ENCODE measurements at places on chromosomes 1 and 21.
A peak's percentile ranks its signal among the peaks of the same experiment; 100 is the strongest.

GRCh38 chr1:201515062-201515750, 8.3 kb upstream of the CSRP1 start:
- no peaks in the 10 kb centered on the region for H3K27me3 ChIP-seq
- no peak overlapping the region for H3K27ac ChIP-seq
- peaks cover 20% of the 10 kb centered on the region for H3K4me1 ChIP-seq
- no peaks in the 10 kb centered on the region for H3K36me3 ChIP-seq
- no peak for DNase-seq
- no peak overlapping the region for H3K4me3 ChIP-seq

GRCh38 chr21:43712268-43712942, 6.5 kb upstream of the PDXK start:
- H3K36me3 ChIP-seq: no peaks in the 10 kb centered on the region
- DNase-seq: peak; percentile 88
- H3K4me3 ChIP-seq: no peak overlapping the region
- peaks cover 21% of the 10 kb centered on the region for H3K4me1 ChIP-seq
- peak overlapping the region; percentile 99 for H3K27ac ChIP-seq
- no peaks in the 10 kb centered on the region for H3K27me3 ChIP-seq

DNA sequence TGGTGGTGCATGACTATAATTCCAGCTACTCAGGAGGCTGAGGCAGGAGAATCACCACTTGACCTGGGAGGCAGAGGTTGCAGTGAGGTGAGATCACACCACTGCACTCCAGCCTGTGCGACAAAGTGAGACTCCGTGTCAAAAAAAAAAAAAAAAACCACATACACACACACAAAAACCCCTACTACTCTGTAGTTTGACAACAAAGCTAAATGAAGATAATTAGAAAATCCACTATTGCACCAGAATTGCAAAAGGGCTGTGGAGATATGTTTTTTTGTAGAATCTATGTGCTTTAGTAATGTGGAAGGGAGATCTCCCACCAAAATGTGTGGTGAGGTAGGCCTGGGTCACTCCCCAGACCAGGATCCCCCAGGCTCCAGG, 32.2 kb upstream of the KHDRBS1 start:
- H3K4me1 ChIP-seq: no peaks in the 10 kb centered on the region
- H3K27ac ChIP-seq: no peak overlapping the region
- H3K27me3 ChIP-seq: no peaks in the 10 kb centered on the region
- DNase-seq: no peak
- H3K4me3 ChIP-seq: no peak overlapping the region

- H3K4me1 ChIP-seq: peaks cover 5% of the 10 kb centered on the region
- DNase-seq: no peak
- H3K4me3 ChIP-seq: no peak overlapping the region
- H3K27me3 ChIP-seq: no peaks in the 10 kb centered on the region
- H3K36me3 ChIP-seq: 0 out of 2 replicates have a peak, but pooled peaks cover 3% of the 10 kb centered on the region
These were observed 150.3 kb downstream of the DHRS3 start for GRCh38 chr1:12467570-12468286.

- H3K27me3 ChIP-seq: peaks cover under 1% of the 10 kb centered on the region
- no peak overlapping the region for H3K4me3 ChIP-seq
- no peaks in the 10 kb centered on the region for H3K4me1 ChIP-seq
- H3K36me3 ChIP-seq: no peaks in the 10 kb centered on the region
These were observed 96.5 kb downstream of the PAPPA2 start for GRCh38 chr1:176559474-176559873.

DNA sequence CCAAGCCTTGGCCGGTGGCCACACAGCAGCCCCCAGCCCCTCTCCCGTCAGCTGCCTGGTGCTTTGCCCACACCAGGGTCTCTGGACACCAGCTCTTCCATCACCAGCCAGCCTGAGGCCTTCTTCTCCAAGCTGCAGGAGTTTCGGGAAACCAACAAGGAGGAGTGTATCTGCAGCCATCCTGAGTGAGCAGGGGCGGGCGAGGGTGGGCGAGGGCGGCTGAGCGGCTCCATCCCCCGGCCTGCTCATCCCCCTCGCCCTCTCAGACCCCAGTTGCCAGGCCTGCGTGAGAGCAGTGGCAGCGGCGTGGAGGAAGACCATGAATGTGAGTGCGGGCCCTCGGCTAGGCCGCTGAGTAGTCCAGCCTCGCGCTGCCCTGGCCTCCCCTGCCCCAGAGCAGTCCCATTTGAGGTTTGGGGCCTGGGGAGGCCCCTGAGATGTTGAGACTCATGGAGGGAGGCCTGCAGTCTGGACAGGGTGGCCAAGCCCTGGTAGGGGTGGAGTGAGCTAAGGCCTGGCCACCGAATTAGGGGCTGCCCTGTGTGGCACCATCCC, 9.7 kb downstream of the MIIP start:
- H3K36me3 ChIP-seq: peaks cover 3% of the 10 kb centered on the region
- DNase-seq: no peak
- H3K27ac ChIP-seq: no peak overlapping the region
- no peaks in the 10 kb centered on the region for H3K4me1 ChIP-seq
- no peaks in the 10 kb centered on the region for H3K27me3 ChIP-seq

GRCh38 chr1:107633596-107633995, 331.4 kb downstream of the VAV3 start:
- no peaks in the 10 kb centered on the region for H3K36me3 ChIP-seq
- no peaks in the 10 kb centered on the region for H3K4me1 ChIP-seq
- H3K27ac ChIP-seq: no peak overlapping the region
- no peak for DNase-seq
- no peak overlapping the region for H3K4me3 ChIP-seq

GRCh38 chr1:1112237-1112985, 3.5 kb downstream of the C1orf159 start:
- H3K36me3 ChIP-seq: peaks cover 13% of the 10 kb centered on the region
- no peaks in the 10 kb centered on the region for H3K27me3 ChIP-seq
- no peak overlapping the region for H3K4me3 ChIP-seq
- DNase-seq: peak; percentile 42

GRCh38 chr1:157091186-157091585, 8.4 kb downstream of the ETV3L start:
- H3K36me3 ChIP-seq: no peaks in the 10 kb centered on the region
- DNase-seq: no peak
- no peak overlapping the region for H3K27ac ChIP-seq
- no peak overlapping the region for H3K4me3 ChIP-seq
- H3K4me1 ChIP-seq: no peaks in the 10 kb centered on the region

- H3K27me3 ChIP-seq: no peaks in the 10 kb centered on the region
- H3K27ac ChIP-seq: no peak overlapping the region
- peaks cover 18% of the 10 kb centered on the region for H3K4me1 ChIP-seq
- H3K36me3 ChIP-seq: no peaks in the 10 kb centered on the region
- no peak for DNase-seq
These were observed 86.9 kb upstream of the NEGR1 start for GRCh38 chr1:72369069-72369757.

- no peak overlapping the region for H3K27ac ChIP-seq
- no peaks in the 10 kb centered on the region for H3K27me3 ChIP-seq
- H3K36me3 ChIP-seq: no peaks in the 10 kb centered on the region
- DNase-seq: no peak
- no peak overlapping the region for H3K4me3 ChIP-seq
These were observed 130.4 kb upstream of the ADGRL2 start for GRCh38 chr1:81670286-81670685.

- H3K4me3 ChIP-seq: no peak overlapping the region
- no peaks in the 10 kb centered on the region for H3K4me1 ChIP-seq
- H3K36me3 ChIP-seq: no peaks in the 10 kb centered on the region
- DNase-seq: no peak
- H3K27me3 ChIP-seq: no peaks in the 10 kb centered on the region
These were observed 68.9 kb downstream of the C4BPA start for GRCh38 chr1:207172885-207173284.

DNA sequence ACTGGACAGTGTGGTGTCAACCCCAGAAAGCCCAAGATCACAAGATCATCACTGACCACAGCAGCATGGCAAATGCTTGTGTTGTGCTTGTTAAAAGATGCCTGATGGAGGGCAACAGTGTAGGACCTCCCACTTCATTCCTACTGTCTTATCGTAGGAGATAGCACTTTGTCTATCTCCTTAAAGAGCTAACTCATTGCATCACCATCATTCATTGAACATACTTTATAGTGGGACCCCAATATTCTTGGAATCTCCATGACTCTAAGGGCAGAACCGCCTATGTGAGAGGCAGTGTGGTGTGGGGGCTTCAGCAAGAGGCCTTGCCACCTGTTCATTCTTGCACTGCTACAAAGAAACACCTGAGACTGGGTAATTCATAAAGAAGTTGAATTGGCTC, 5.0 kb upstream of the SH2D1B start:
- no peak overlapping the region for H3K4me3 ChIP-seq
- no peaks in the 10 kb centered on the region for H3K27me3 ChIP-seq

DNA sequence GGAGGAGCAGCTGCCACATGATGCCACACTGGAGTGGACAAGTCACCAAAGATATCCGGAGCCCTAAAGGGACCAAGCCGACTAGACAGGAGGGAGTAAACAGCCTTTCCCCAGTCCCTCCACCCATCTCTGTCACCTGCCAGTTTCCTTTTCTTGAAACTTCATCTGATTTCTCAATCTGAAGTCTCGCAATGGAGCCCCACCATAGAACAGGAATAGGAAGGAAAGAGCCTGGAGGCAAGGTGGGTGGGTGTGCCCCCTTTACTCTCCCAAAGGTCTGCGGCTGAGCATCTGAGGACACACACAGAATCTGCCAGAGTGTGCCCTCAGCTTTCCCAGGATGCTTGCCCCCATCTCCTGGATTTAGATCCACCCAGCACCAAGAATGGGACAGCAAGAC, at the start of gene FCGR3B:
Gene FCGR3B, minus strand, starts transcription at position 101 of the 400 bp plus-strand sequence. Its CDS starts 82 bp downstream, at position 19.
- H3K27ac ChIP-seq: no peak within 1 kb of the TSS
- no peak within 1 kb of the TSS for H3K4me3 ChIP-seq
- no peaks in the 10 kb centered on the region for H3K36me3 ChIP-seq

DNA sequence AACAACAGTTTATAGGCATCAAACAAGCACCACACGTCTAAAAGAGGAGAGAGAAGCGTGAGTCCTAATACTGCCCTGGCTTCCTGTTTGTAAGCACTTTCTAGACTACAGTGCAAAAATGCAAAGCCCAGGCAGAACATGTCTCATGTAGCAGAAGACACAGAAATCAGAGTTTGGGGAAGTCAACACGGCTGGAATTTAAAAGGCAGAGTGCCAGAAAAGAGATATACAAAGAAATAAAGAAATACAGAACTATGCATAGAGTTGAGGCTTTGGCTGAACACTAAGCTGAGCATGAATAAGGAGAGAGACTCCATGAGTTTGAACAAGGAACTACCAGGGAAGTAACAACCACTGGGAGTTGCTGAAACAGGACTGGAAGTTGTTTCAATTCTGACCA, 566.6 kb upstream of the NR5A2 start:
- H3K27me3 ChIP-seq: no peaks in the 10 kb centered on the region
- H3K36me3 ChIP-seq: no peaks in the 10 kb centered on the region

DNA sequence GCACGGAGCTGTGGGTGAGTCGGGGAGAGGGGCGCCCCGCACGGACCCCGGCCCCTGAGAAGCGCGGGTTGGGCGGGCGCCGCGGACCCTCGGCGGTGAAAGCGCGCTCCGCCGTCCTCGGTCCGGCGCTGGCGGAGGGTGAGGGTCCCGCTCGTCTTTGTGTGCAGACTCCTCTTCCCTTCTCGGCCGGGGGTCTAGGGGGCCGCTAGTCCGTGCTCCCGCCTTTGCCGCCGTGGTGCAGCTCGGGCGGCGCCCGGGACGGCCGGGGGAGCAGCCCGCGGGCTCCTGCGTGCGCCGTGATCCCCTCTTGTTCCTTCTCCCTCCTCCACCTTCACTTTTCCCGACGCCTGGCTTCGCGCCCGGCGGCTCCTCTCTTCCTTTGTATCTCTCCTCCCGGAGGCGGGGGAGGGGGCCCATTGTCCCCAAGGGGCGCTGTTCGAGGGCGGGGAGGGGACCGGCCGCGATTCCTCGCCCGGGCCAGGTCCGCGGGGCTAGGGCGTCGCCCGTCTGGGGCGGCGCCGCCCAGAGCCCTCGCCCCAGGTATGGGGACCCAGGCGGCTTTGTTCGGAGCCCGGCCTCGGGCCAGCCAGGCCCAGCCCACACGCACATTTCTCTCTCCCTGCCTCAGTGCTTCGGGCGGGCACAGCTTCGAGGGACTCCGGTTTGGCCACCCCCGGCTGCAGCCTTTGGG, 519 bp downstream of the FNBP1L start:
- peaks cover 33% of the 10 kb centered on the region for H3K4me1 ChIP-seq
- no peaks in the 10 kb centered on the region for H3K36me3 ChIP-seq

GRCh38 chr1:152029144-152029928, 7.5 kb downstream of the S100A11 start:
- H3K4me1 ChIP-seq: peaks cover 42% of the 10 kb centered on the region
- no peak overlapping the region for H3K4me3 ChIP-seq
- H3K36me3 ChIP-seq: peaks cover 40% of the 10 kb centered on the region
- no peak for DNase-seq
- H3K27ac ChIP-seq: peak overlapping the region; percentile 97

DNA sequence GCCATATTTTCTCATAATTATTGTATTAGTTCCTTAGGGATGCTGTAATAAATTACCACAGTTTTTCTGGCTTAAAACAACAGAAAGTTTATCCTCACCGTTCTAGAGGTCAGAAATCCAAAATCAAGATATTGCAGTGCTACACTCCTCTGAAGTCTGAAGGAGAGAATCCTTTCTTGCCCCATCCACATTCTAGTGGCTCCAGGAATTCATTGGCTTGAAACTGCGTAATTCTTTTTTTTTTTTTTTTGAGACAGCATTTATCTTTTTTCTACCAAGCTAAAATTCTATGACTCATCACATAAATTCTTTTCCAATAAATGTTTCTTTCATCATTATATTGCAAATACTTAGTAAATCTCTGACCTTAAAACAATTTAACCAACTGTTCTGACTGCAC, 451.0 kb upstream of the RGS18 start:
- DNase-seq: no peak
- H3K27me3 ChIP-seq: no peaks in the 10 kb centered on the region
- no peak overlapping the region for H3K4me3 ChIP-seq
- H3K27ac ChIP-seq: no peak overlapping the region
- no peaks in the 10 kb centered on the region for H3K36me3 ChIP-seq
- H3K4me1 ChIP-seq: no peaks in the 10 kb centered on the region

DNA sequence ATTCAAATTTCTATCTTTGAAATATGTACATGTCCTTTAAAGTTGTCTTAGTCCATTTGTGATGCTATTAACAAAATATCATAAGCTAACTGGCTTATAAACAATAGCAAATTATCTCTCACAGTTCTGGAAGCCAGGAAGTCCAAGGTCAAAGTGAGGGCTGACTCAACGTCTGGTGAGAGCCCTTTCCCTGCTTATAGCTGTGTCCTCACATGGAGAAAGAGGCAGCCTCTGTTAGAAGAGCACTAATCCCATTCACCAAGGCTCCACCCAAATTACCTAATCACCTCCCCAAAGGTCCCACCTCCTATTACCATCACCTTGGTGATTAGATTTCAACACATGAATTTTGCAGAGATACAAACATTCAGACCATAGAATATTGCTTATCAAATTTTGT, 450.1 kb upstream of the BEND5 start:
- H3K27me3 ChIP-seq: no peaks in the 10 kb centered on the region
- no peak for DNase-seq
- H3K4me1 ChIP-seq: no peaks in the 10 kb centered on the region
- no peak overlapping the region for H3K4me3 ChIP-seq
- H3K27ac ChIP-seq: no peak overlapping the region
- H3K36me3 ChIP-seq: no peaks in the 10 kb centered on the region

DNA sequence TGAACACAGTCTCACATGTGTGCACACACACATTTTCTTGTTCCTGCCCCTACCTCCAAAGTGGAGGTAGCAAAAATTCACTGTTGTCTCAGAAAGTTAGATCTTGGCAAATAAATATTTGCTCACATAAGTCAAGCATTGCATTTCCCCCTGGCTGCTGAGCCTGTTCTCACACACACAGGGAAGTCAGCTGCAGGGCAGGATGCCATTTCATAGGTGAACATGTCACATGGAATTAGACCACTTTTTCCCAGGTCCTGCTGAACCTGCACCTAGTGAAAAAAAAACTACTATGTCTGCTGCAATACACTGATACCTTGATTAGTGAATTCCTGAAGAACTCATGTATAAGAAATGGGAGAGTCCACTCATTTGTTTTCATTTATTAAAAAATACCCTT, 5.3 kb upstream of the CD55 start:
- DNase-seq: no peak
- H3K4me1 ChIP-seq: peaks cover 26% of the 10 kb centered on the region
- H3K27ac ChIP-seq: peak overlapping the region; percentile 22
- H3K36me3 ChIP-seq: no peaks in the 10 kb centered on the region

All from RWPE2 (cell line).